Osteoblast (primary cell): ENCODE measurements at places on chromosomes 1 and 21. TPM values are rescaled to one million over a fixed set of nuclear protein-coding genes. Genes with fewer than 3 reads are reported as not detected.

GRCh38 chr1:2969011-2969844 is 52.0 kb upstream of the ACTRT2 start:
- no peaks in the 10 kb centered on the region for H3K36me3 ChIP-seq
- no peaks in the 10 kb centered on the region for H3K4me1 ChIP-seq
- H3K27me3 ChIP-seq = no peaks in the 10 kb centered on the region
- H3K4me3 ChIP-seq = no peak overlapping the region
- no peak overlapping the region for H3K27ac ChIP-seq
- peak; percentile 76 for DNase-seq

DNA sequence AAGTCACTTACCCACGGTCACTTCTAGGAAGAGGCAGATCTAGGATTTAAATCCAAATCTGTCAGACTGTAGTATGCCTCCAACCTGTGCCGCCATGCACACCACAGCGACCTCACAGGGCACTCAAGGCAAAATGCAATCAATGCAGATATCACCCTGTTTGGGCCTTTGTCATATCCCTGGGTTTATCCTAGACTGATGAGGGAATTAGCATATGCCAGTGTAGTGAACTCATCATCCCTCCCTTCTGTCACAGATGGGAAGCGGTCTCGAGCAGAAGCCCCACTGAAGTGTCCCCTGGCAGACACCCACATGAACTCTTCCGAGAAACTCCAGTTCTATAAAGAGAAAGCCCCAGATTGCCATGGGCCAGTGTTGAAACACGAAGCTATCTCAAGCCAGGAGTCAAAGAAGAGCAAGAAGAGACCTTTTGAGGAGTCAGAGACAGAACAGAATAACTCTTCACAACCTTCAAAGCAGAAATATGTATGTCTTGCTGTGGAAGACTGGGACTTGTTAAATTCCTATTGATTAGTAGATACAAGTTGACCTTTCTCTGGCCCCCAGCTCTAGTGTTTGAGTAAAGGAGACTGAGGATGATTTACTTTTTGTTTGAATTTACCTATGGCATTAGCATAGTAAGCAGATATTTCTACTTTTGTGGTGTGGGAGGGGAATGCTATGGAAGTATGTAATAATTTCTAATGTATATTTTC is 21.4 kb downstream of the LRRC42 start:
- H3K36me3 ChIP-seq = peaks cover 40% of the 10 kb centered on the region
- H3K27me3 ChIP-seq = no peaks in the 10 kb centered on the region
- no peak overlapping the region for H3K4me3 ChIP-seq
- DNase-seq = no peak
- H3K4me1 ChIP-seq = peaks cover 8% of the 10 kb centered on the region

DNA sequence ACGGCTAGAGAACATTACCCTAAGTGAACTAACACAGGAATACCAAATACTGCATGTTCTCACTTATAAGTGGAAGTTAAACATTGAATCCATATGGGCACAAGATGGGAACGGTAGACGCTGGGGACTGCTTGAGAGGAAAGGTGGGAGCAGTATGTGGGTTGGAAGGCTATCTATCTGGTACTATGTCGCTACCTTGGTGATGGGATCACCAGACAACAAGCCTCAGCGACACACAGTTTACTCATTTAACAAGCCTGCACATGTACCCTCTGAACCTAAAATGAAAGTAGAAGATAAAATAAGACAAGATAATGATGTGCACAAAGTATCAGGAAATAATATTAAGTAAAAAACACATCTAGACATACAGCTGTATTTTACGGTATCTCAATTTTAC is 819 bp downstream of the PYHIN1 start:
- no peaks in the 10 kb centered on the region for H3K27me3 ChIP-seq
- no peak for DNase-seq
- H3K4me3 ChIP-seq = no peak overlapping the region
- no peaks in the 10 kb centered on the region for H3K4me1 ChIP-seq

GRCh38 chr1:226566234-226566633 is 17.7 kb downstream of the STUM start:
- peaks cover 21% of the 10 kb centered on the region for H3K27me3 ChIP-seq
- H3K4me3 ChIP-seq = no peak overlapping the region
- H3K4me1 ChIP-seq = no peaks in the 10 kb centered on the region
- DNase-seq = no peak
- H3K36me3 ChIP-seq = no peaks in the 10 kb centered on the region

Gene CASP9
- total RNA-seq = 10.0 and 10.9 TPM in 2 replicates

- H3K36me3 ChIP-seq = peaks cover 13% of the 10 kb centered on the region
- H3K27ac ChIP-seq = peak overlapping the region; percentile 27
- H3K27me3 ChIP-seq = no peaks in the 10 kb centered on the region
- DNase-seq = no peak
Observed at GRCh38 chr1:154982341-154982740, 803 bp upstream of the FLAD1 start.

DNA sequence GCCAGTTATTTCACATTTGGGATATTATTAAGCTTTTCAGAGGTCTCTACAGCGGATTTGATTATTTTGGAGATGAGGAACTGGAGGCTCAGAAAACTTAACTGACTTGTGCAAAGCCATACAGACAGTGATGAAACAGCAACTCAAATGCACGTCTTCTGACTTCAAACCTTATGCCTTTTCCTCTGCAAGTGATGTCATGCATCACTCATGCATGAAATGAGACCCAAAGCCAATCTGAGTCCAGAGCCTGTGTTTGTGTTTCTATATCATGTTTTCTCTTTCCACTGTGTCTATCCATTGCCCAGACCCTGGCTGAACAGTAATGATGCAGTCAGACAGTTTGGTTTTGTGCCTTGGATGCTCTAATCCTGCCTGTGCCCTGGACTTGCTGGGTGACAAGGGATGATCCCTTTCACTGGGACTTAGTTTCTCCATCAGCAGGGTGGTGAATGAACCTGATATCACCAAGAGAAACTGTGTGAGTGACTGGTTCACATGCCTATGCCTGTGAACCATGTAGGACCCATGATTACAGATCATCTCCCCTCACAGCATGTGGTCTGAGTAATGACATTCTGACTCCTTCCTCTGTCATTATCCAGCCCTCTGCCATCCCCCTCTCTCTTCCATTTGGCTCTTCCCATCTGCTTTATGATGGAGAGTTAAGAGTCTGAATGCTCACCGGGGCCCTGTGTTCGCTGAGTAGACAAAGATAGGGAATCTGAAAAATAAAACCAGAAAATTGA is 33.4 kb downstream of the SLAMF6 start:
- no peak overlapping the region for H3K27ac ChIP-seq
- no peaks in the 10 kb centered on the region for H3K4me1 ChIP-seq
- no peak overlapping the region for H3K4me3 ChIP-seq
- peak; percentile 11 for DNase-seq
- no peaks in the 10 kb centered on the region for H3K36me3 ChIP-seq

GRCh38 chr21:33396951-33397350 is 6.3 kb upstream of the IFNGR2 start:
- H3K36me3 ChIP-seq = no peaks in the 10 kb centered on the region
- no peak overlapping the region for H3K4me3 ChIP-seq
- H3K27ac ChIP-seq = peak overlapping the region; percentile 87
- H3K27me3 ChIP-seq = no peaks in the 10 kb centered on the region

Gene ITGB2
- 13.3 and 15.2 TPM in 2 replicates for total RNA-seq

DNA sequence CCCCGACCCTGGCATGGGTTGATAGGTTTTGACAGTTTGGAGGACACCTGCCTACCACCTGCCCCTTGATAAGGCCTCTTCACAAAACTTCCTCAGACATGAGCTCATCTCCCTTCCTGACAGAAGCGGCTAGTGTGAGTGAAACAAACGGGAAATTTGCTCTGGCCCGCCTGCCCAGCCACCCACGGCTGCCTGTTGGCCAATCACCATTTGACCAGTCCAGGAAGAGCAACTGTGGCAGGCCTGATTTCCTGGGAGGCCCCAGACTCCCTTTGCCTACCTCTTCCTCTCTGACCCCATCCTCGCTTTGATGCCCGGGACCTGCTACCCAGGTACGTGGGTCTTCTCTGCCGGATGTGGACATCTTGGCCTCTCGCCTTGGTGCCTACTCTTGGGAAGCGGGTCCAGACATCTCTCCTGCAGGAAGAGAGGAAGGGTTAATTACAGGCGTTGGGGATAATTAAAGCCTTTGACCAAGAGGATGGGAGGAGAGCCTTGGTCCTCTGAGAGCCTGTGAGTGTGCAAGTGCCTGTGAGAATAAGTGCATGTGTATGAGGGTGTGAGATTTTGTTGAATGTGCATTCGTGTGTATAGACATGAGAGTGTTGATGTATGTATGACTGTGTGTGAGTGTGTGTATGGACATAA is 1.1 kb upstream of the EPHA2 start:
- H3K27ac ChIP-seq = peak overlapping the region; percentile 57
- no peaks in the 10 kb centered on the region for H3K36me3 ChIP-seq
- H3K4me1 ChIP-seq = peaks cover 44% of the 10 kb centered on the region
- peak; percentile 97 for DNase-seq
- no peaks in the 10 kb centered on the region for H3K27me3 ChIP-seq

DNA sequence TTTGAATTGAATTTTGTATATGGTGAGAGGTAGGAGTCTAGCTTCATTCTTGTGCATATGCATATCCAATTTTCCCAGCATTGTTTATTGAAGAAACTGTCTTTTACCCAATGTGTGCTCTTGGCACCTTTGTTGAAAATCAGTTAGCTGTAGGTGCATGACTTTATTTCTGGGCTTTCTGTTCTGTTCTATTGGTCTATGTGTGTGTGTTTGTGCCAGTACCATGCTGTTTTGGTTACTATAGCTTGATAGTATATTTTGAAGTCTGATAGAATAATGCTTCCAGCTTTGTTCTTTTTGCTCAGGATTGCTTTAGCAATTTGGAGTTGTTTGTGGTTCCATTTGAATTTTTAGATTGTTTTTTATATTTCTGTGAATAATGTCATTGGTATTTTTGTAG is 9.4 kb upstream of the ZMYM1 start:
- no peaks in the 10 kb centered on the region for H3K36me3 ChIP-seq
- no peak overlapping the region for H3K4me3 ChIP-seq
- DNase-seq = no peak
- no peaks in the 10 kb centered on the region for H3K27me3 ChIP-seq

- H3K4me1 ChIP-seq = peaks cover 13% of the 10 kb centered on the region
- peak overlapping the region; percentile 64 for H3K4me3 ChIP-seq
- no peak for DNase-seq
- H3K27me3 ChIP-seq = peaks cover 90% of the 10 kb centered on the region
Observed at GRCh38 chr1:152110860-152111514, 4.3 kb downstream of the TCHH start.

- H3K4me1 ChIP-seq = peaks cover 3% of the 10 kb centered on the region
- peaks cover 2% of the 10 kb centered on the region for H3K27me3 ChIP-seq
- no peaks in the 10 kb centered on the region for H3K36me3 ChIP-seq
- DNase-seq = peak; percentile 85
- peak overlapping the region; percentile 22 for H3K4me3 ChIP-seq
- H3K27ac ChIP-seq = peak overlapping the region; percentile 57
Observed at GRCh38 chr1:40344597-40344996, 27.5 kb upstream of the COL9A2 start.

- no peak overlapping the region for H3K4me3 ChIP-seq
- no peak for DNase-seq
- no peak overlapping the region for H3K27ac ChIP-seq
- no peaks in the 10 kb centered on the region for H3K27me3 ChIP-seq
Observed at GRCh38 chr1:206487970-206488369, 17.7 kb downstream of the IKBKE start.

- H3K4me1 ChIP-seq = peaks cover 72% of the 10 kb centered on the region
- no peaks in the 10 kb centered on the region for H3K27me3 ChIP-seq
- H3K36me3 ChIP-seq = peaks cover 13% of the 10 kb centered on the region
- DNase-seq = no peak
- peak overlapping the region; percentile 36 for H3K27ac ChIP-seq
Observed at GRCh38 chr1:183093786-183094298, 70.6 kb downstream of the LAMC1 start.

DNA sequence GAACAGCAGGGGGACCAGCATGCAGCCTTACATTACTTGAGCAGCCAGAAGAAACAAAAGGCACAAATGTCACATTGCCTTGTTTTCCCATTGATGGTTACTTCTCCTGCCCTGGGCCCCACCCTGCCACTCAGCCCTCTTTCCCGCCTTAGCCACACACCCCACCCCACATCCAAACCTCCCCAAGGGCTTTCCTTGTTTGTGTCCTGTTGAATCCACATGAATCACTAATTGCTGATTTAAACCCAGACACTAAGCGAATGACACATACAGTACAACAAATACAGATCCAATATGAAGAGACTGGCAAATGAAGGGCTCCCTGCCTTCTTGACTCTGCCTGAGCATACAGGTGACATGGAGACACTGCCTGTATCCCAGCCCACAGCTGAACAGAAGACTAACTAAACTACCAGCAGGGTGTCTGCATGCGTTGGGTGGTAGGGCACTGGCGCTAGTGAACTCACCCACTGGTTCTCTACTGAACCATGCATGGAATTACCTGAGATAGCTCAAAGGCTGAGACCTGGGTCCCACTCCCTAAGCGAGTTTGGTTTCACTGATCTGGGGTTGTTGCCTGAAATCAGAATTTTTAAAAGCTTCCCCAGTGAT is 3.1 kb downstream of the IGSF3 start:
- no peak overlapping the region for H3K27ac ChIP-seq
- peaks cover 31% of the 10 kb centered on the region for H3K27me3 ChIP-seq
- peak; percentile 62 for DNase-seq

DNA sequence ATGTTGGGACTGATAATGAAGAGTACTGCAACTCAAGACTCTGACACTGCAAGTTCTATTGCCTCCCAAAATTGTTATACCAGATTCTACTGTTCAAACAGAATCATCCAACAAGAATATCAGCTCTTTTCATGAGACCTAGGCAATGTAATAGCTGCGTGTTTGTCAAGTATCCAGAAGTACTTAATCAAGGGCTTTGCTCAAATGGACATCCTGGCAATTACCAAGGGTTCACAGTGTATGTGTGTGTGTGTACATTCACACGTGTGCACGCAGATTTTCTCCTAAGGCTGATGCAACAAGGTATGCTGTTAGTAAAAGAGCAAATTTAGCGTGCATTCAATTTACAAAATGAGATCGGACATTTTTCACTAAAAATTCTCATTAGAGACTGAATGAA is 174.6 kb downstream of the GABPA start:
- H3K27me3 ChIP-seq = no peaks in the 10 kb centered on the region
- H3K36me3 ChIP-seq = peaks cover 7% of the 10 kb centered on the region
- no peak overlapping the region for H3K27ac ChIP-seq

- H3K27me3 ChIP-seq = no peaks in the 10 kb centered on the region
- no peak overlapping the region for H3K27ac ChIP-seq
- no peak overlapping the region for H3K4me3 ChIP-seq
- H3K4me1 ChIP-seq = no peaks in the 10 kb centered on the region
Observed at GRCh38 chr1:213176341-213176740, 125.3 kb downstream of the RPS6KC1 start.

Gene SPATA1
- 1.8 and 2.1 TPM in 2 replicates for total RNA-seq

GRCh38 chr1:76786222-76786621 is 81.1 kb upstream of the ST6GALNAC5 start:
- no peak overlapping the region for H3K27ac ChIP-seq
- H3K4me3 ChIP-seq = no peak overlapping the region
- no peak for DNase-seq
- H3K27me3 ChIP-seq = no peaks in the 10 kb centered on the region
- no peaks in the 10 kb centered on the region for H3K36me3 ChIP-seq
- H3K4me1 ChIP-seq = no peaks in the 10 kb centered on the region

Gene IL19
- total RNA-seq = not detected in 2 replicates

- H3K27ac ChIP-seq = peak overlapping the region; percentile 78
- peak overlapping the region; percentile 78 for H3K4me3 ChIP-seq
- no peaks in the 10 kb centered on the region for H3K27me3 ChIP-seq
- DNase-seq = no peak
- H3K4me1 ChIP-seq = peaks cover 40% of the 10 kb centered on the region
Observed at GRCh38 chr1:28246427-28246832, 10.5 kb downstream of the ATP5IF1 start.

Gene RGS1
- total RNA-seq = not detected in 2 replicates

Gene SLC25A34
- 1.4 and 1.5 TPM in 2 replicates for total RNA-seq
